Activated naive CD8-positive, alpha-beta T cell treated with anti-CD3 and anti-CD28 coated beads for 36 hours (primary cell): ENCODE measurements at places on chromosomes 6 and 20. TPM values are rescaled to one million over a fixed set of nuclear protein-coding genes. Genes with fewer than 3 reads are reported as not detected.
A peak's percentile ranks its signal among the peaks of the same experiment; 100 is the strongest.

The OR2H2 gene
- total RNA-seq = not detected

The BIRC7 gene
- 0.34 TPM for total RNA-seq

The ACSS1 gene
- 14.5 TPM for total RNA-seq

The OPRM1 gene
- total RNA-seq = not detected

The RPS21 gene
- total RNA-seq = 2,242 TPM

The PSMB9 gene
- total RNA-seq = 315 TPM

The SPATS1 gene
- not detected for total RNA-seq

DNA sequence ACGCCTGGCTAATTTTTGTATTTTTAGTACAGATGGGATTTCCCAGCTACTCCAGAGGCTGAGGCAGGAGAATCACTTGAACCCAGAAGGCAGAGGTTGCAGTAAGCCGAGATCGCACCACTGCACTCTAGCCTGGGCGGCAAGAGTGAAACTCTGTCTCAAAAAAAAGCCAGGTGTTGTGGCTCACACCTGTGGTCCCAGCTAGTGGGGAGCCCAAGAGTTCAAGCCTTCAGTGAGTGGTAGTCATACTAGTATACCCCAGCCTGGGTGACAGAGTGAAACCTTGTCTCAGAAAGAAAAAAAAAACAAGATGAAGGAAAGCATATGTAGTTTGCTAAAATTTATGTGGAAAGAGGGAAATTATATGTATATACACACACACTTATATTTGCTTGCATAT, 20.0 kb upstream of the POU5F1 start:
- no peak overlapping the region for H3K27ac ChIP-seq
- peaks cover 10% of the 10 kb centered on the region for H3K4me1 ChIP-seq
- H3K27me3 ChIP-seq = no peaks in the 10 kb centered on the region
- H3K36me3 ChIP-seq = no peaks in the 10 kb centered on the region
- H3K4me3 ChIP-seq = no peak overlapping the region
- DNase-seq = no peak

- no peak overlapping the region for H3K27ac ChIP-seq
- no peak for DNase-seq
- H3K4me1 ChIP-seq = peaks cover 45% of the 10 kb centered on the region
- H3K36me3 ChIP-seq = no peaks in the 10 kb centered on the region
- no peaks in the 10 kb centered on the region for H3K27me3 ChIP-seq
Observed at GRCh38 chr20:53853111-53853713, 217.2 kb downstream of the BCAS1 start.

DNA sequence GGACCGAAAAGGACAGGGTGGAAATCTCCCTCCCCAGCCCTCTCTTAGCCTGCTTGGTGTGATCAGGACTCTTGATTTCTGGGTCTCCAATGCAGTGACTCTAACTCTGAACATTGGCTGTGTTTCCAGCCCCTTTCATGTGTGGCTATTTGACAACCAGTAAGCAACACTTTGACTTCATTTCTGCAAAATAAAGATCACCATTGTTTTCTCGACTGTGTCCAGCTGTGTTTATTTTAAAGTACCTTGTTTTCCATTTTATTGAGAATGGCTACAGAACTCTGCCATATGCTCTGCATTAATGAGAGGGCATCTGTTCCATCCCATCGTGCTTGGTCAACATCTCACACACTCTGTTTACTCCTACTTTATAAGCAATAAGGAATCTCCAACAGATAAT, 60.9 kb upstream of the TAGAP start:
- H3K4me3 ChIP-seq = no peak overlapping the region
- H3K36me3 ChIP-seq = no peaks in the 10 kb centered on the region
- no peak for DNase-seq
- peak overlapping the region; percentile 79 for H3K27ac ChIP-seq

GRCh38 chr6:96631248-96631647, 68.3 kb downstream of the FHL5 start:
- H3K4me1 ChIP-seq = no peaks in the 10 kb centered on the region
- no peaks in the 10 kb centered on the region for H3K36me3 ChIP-seq
- DNase-seq = no peak
- peaks cover 16% of the 10 kb centered on the region for H3K27me3 ChIP-seq
- no peak overlapping the region for H3K4me3 ChIP-seq
- no peak overlapping the region for H3K27ac ChIP-seq

DNA sequence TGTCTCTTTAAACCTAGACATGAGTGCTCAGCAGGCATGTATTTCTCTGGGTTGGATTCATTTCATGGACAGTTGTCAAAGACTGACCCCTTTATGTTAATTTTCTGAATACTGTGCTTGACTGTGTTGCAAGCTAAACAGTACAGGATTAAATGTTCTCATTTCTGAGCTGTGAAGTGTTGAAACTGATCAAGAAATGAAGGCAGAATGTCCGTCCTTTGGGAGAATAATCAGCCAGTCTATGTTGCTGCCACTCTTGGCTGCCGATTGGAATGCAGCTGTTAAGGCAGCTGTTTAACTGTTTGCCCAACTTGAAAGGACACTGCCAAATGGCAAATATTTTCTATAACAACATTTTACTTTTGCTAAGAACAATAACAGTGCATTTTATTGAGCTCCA, 87.3 kb downstream of the CEP57L1 start:
- H3K4me1 ChIP-seq = no peaks in the 10 kb centered on the region
- peaks cover 27% of the 10 kb centered on the region for H3K27me3 ChIP-seq
- DNase-seq = no peak
- no peaks in the 10 kb centered on the region for H3K36me3 ChIP-seq
- no peak overlapping the region for H3K27ac ChIP-seq
- H3K4me3 ChIP-seq = no peak overlapping the region

DNA sequence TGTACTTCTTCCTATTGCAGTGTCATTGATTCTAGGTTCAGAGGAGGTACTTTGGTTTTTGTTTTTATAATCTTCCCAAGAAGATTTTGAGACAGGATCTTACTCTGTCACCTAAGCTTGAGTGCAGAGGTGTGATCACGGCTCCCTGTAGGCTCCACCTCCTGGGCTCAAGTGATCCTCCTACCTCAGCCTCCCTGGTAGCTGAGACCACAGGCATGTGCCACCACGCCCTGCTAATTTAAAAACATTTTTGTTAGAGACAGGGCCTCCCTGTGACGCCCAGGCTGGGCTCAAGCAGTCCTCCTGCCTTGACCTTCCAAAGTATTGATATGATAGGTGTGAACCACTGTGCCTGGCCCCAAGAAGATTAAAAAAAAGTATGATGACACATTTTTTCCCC, 3.4 kb upstream of the SLC17A5 start:
- no peak overlapping the region for H3K4me3 ChIP-seq
- H3K36me3 ChIP-seq = peaks cover 5% of the 10 kb centered on the region
- H3K27me3 ChIP-seq = no peaks in the 10 kb centered on the region
- H3K27ac ChIP-seq = peak overlapping the region; percentile 25
- peaks cover 20% of the 10 kb centered on the region for H3K4me1 ChIP-seq

- no peak overlapping the region for H3K4me3 ChIP-seq
- no peaks in the 10 kb centered on the region for H3K27me3 ChIP-seq
Observed at GRCh38 chr6:146310628-146311027, 233.0 kb upstream of the RAB32 start.

DNA sequence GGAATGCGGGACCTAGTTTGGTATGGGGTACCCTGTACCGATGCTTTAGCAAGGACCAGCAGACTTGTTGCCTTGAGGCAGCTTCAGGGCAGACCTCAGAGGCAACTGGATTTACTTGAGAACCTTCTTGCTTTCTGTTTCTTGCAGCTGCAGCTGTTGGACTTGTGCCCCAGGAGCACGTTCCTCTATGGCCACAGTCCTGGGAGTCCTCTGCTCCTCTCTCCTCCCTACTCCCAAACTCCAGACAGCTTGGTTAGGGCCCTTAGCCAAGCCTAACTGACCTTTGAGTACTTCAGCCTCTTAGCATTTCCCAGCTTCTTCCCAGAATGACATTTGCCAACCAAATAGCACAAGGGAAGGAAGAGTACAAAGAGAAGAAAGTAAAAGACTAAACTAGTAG, 34.7 kb downstream of the GHRH start:
- peak overlapping the region; percentile 35 for H3K27ac ChIP-seq
- no peaks in the 10 kb centered on the region for H3K27me3 ChIP-seq
- peaks cover 33% of the 10 kb centered on the region for H3K36me3 ChIP-seq

GRCh38 chr6:169424821-169425240, 171.2 kb upstream of the THBS2 start:
- no peak overlapping the region for H3K4me3 ChIP-seq
- DNase-seq = no peak
- no peaks in the 10 kb centered on the region for H3K4me1 ChIP-seq

GRCh38 chr6:123715006-123715863, 78.5 kb upstream of the TRDN start:
- no peaks in the 10 kb centered on the region for H3K36me3 ChIP-seq
- H3K27ac ChIP-seq = no peak overlapping the region
- no peak for DNase-seq
- H3K4me1 ChIP-seq = no peaks in the 10 kb centered on the region

GRCh38 chr6:150001295-150002008, 23.9 kb downstream of the RAET1L start:
- H3K36me3 ChIP-seq = peaks cover 5% of the 10 kb centered on the region
- peak overlapping the region; percentile 0 for H3K27ac ChIP-seq
- H3K4me1 ChIP-seq = peaks cover 51% of the 10 kb centered on the region
- peaks cover 50% of the 10 kb centered on the region for H3K27me3 ChIP-seq
- H3K4me3 ChIP-seq = no peak overlapping the region

- H3K27me3 ChIP-seq = no peaks in the 10 kb centered on the region
- no peaks in the 10 kb centered on the region for H3K4me1 ChIP-seq
- no peaks in the 10 kb centered on the region for H3K36me3 ChIP-seq
- no peak overlapping the region for H3K27ac ChIP-seq
- H3K4me3 ChIP-seq = no peak overlapping the region
Observed at GRCh38 chr20:7090001-7090400, 322.5 kb downstream of the BMP2 start.

DNA sequence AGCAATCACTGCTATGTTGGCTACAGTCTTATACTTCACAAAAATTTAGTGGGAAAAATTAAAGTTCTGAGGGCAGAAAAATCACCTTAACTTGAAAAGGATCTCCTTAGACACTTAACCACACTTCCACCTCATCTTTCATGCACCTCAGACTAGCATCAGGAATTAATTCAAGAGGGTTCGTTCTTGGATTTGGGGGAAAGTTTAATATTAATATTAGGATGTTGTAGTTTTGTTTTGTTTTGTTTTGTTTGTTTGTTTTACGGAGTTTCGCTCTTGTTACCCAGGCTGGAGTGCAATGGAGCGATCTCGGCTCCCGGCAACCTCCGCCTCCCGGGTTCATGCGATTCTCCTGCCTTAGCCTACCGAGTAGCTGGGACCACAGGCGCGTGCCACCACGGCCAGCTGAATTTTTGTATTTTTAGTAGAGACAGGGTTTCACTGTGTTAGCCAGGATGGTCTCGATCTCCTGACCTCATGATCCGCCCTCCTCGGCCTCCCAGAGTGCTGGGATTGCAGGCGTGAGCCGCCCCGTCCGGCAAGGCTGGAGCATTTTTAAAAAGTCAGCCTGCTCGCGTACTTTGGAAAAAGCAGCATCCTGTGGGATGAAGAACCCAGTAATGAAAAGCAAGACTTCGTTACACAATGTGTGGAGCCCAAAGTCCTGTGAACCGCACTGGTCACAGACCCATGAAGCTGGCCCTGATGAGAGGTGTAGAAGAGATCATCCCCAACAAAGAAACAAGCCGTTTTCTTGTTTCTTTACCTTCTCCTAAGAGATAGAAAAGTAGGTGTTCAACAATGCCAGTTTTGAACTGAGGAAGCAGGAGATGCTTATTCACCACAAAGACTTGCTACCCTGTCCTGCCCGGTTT, 194.9 kb downstream of the GPX5 start:
- no peaks in the 10 kb centered on the region for H3K36me3 ChIP-seq
- H3K27me3 ChIP-seq = peaks cover 82% of the 10 kb centered on the region
- no peak overlapping the region for H3K27ac ChIP-seq
- H3K4me3 ChIP-seq = no peak overlapping the region

DNA sequence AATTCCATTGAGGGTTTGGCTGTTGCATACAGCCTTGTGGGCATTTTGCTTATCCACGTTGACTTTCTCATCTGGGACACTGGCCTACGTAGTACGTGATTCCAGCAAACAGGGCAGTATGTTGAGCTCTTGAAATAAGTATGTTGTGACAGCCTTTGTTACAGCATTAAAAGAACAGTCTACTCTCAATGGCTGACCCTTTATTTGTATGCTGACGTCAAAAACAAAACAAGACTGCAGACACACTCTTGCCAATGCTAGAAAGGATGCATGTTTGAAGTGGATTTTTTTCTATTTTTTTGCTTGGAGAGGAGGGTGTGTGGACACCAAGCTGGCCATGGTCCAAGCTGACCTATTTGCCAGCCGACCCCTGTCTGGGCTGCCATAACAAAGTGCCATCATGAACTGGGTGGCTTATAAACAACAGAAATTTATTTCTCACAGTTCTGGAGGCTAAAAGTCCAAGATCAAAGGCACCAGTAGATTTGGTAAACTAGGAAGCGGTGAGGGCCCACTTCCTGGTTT, 10.8 kb upstream of the SNHG17 start:
- H3K4me1 ChIP-seq = peaks cover 40% of the 10 kb centered on the region
- H3K27me3 ChIP-seq = peaks cover 6% of the 10 kb centered on the region
- peak overlapping the region; percentile 85 for H3K27ac ChIP-seq
- no peak for DNase-seq
- H3K36me3 ChIP-seq = peaks cover 28% of the 10 kb centered on the region
- H3K4me3 ChIP-seq = peak overlapping the region; percentile 83

GRCh38 chr6:111793711-111794111, 79.5 kb downstream of the FYN start:
- peak; percentile 68 for DNase-seq
- H3K27ac ChIP-seq = peak overlapping the region; percentile 97
- peaks cover 73% of the 10 kb centered on the region for H3K4me1 ChIP-seq
- no peaks in the 10 kb centered on the region for H3K27me3 ChIP-seq
- peaks cover 62% of the 10 kb centered on the region for H3K36me3 ChIP-seq
- peak overlapping the region; percentile 87 for H3K4me3 ChIP-seq

- H3K36me3 ChIP-seq = no peaks in the 10 kb centered on the region
- no peaks in the 10 kb centered on the region for H3K4me1 ChIP-seq
Observed at GRCh38 chr6:112683106-112683505, 336.0 kb downstream of the RFPL4B start.

DNA sequence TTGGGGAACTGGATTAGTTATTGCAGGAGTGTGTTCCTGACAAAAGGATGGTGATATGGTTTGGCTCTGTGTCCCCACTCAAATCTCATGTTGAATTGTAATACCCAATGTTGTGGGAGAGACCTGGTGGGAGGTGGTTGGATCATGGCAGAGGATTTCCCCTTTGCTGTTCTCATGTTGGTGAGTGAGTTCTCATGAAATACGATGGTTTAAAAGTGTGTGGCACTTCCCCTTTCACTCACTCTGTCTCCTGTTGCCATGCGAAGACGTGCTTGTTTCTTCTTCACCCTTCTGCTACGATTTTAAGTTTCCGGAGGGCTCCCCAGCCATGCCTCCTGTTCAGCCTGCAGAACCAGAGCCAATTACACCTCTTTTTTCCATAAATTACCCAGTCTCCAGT, 16.2 kb upstream of the TREM1 start:
- peaks cover 10% of the 10 kb centered on the region for H3K36me3 ChIP-seq
- DNase-seq = no peak
- peaks cover 35% of the 10 kb centered on the region for H3K4me1 ChIP-seq
- H3K4me3 ChIP-seq = no peak overlapping the region

GRCh38 chr6:80165143-80165542, 58.7 kb downstream of the BCKDHB start:
- H3K4me1 ChIP-seq = peaks cover 12% of the 10 kb centered on the region
- H3K4me3 ChIP-seq = no peak overlapping the region
- H3K27me3 ChIP-seq = no peaks in the 10 kb centered on the region
- peak overlapping the region; percentile 77 for H3K27ac ChIP-seq
- H3K36me3 ChIP-seq = peaks cover 4% of the 10 kb centered on the region

- peak overlapping the region; percentile 71 for H3K27ac ChIP-seq
- no peaks in the 10 kb centered on the region for H3K36me3 ChIP-seq
- H3K4me3 ChIP-seq = no peak overlapping the region
- no peak for DNase-seq
Observed at GRCh38 chr6:11824986-11825385, 46.4 kb upstream of the ADTRP start.
